ENCODE measurements at places on chromosomes 2 and 18. TPM values are rescaled to one million over a fixed set of nuclear protein-coding genes. Genes with fewer than 3 reads are reported as not detected.

Gene FOXD4L1
- 0.38 TPM for total RNA-seq

Gene TUBA3E
- not detected for total RNA-seq

Gene FRZB
- total RNA-seq = 0.15 TPM

Gene IL36G
- total RNA-seq = not detected

Gene TTC27
- 20.5 TPM for total RNA-seq

Gene NT5C1B
- not detected for total RNA-seq

Gene STARD6
- total RNA-seq = not detected

Gene COPS9
- total RNA-seq = 66.3 TPM

DNA sequence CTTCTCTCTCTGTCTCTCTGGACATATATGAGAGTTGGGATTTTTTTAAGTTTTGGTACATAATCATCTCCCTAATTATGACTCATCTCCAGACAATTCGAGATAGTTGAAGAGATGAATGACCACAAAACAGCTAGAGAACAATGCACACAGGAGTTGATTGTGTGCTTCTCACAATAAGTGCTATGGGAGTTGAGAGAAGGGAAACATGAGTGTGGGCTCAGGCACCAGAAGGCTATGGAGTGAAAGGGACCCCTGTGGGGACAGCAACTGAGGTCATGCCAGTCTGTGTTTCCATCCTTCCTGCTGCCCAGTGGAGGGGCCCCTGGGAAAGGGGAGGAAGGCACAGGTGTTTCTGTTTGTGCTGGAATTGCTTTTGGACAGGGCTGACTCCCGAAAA is 6.5 kb upstream of the YWHAQ start:
- DNase-seq = no peak

DNA sequence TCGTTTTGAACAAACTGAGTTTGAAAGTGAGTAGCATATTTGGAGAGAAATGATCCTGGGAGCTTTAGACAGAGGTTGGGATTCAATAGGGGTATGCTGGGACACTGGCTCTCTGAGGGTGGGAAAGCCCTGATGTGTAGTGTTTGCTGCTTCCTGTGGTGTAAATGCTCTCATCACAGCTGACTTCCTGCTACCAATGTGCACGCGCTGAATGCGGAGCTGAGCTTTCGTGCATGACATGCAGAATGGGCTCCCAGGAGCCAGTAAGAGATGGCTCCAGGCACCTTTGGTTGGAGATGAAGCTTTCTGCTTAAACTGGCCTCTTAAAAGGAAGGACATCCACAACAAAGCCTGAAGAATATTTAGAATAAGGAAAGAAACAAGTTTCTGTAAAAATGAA is 224.1 kb upstream of the CCDC150 start:
- no peak for DNase-seq

GRCh38 chr2:102698369-102699111 is 63.3 kb upstream of the TMEM182 start:
- no peak for DNase-seq

- no peak for DNase-seq
These were observed 7.4 kb downstream of the PTGR3 start for GRCh38 chr18:75201282-75202270.

- no peak for DNase-seq
These were observed 25.4 kb upstream of the MAP2 start for GRCh38 chr2:209398463-209398862.

DNA sequence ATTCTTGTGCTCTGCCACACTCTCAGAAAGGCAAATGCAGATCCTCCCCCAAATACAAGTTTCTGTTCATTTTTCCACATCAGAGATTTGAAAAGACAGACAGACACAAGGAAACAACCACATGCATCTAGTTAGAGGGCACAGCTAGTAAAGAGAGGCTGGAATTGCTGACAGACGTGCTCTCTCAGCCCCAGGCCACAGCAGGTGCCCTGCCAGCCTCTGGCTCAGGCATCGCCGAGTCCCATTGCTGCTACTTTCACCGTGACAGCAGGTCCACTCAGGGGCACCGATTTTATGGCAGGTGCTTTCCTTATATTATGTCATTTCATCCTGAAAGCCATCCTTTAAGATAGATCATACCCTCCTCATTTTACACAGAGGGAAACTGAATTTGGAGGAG is 507.5 kb downstream of the EIPR1 start:
- DNase-seq = no peak

GRCh38 chr2:230925443-230925878 is 419 bp upstream of the GPR55 start:
- DNase-seq = no peak

DNA sequence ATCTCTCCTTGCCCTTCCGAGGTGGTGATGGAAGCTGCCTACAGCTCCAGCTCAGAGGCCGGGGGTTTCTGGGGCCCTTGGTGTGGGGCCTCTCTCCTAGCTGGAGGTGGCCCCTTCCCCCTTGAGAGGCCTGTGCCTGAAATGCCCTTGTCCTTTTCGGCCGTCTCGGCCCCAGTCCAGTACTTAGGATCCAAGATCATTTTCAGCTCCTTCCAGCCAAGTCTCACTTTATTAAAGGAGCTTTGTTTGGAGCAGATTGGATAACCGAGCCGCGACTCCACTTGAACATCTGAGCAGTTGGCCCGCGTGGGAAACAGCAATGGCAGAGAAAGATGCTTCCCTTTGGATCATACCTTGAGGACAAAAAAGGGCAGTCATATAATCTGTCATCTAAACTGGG is 125.0 kb downstream of the NEDD4L start:
- DNase-seq = no peak

DNA sequence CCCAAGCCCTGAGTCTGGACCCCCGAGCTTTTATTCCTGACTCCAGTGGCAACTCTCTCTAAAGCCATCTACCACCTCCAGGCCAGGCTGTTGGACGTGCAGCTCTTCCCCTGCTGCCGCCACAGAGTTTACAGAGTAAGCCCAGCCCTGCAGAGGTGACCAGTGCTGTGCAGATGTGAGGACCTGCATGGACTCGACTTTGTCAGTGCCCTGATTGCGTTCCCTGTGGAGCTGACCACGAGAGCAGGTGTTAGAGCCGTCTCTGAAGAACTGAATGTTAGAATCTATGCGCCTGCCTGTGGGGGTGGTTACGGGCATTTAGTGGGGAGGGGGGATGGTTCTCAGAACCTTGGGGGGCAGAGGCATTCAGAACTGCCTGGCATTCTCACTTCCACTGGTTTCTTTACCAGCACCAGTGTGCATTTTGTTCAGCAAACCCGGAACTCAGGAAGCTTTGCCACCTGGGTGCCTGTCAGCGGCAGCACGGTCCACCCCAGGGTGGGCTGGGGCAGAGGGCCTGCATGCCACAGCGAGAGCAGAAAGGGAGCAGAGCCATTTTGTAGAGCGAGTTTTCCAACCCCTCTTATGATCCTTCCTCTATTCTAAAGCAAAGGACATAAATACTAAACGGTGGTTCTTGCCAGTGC is 137.9 kb downstream of the KLHL29 start:
- DNase-seq = no peak

- no peak for DNase-seq
These were observed 588 bp upstream of the CCDC93 start for GRCh38 chr2:118014492-118014824.

DNA sequence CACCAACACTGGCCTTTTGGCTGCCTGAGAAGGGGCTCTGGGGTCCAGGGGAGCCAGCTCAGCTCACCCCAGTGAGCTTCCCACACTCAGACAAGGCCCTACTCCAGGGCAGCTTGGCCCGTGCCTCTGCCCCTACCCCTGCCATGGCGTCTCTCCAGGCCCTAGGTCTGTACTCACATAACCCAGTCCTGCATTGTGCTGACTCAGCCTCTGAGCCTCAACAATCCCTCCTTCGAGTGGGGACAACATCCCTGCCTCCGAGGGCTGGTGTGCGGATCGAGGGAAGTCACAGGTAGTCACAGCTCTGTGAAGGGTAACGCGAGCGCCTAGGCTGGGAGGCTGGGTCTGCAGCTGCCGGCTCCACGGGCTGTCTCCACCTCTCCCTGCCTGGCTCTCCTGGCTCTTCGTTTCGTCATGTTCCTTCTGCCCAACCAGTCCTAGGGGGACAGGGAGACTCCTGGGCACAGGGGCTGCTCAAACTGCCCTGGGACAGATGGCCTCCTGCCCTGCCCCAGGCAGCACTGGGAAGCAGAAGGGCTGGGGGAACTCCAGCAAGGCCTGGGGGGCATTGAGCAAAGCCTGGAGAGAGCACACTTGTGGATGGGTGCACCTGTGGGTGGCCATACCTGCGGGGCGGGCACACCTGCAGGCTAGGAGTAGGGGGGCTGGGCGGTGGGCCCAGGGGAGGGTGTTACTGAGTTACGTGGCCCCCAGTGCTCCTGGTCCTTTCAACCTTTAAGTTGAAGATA is 74.6 kb downstream of the RRM2 start:
- no peak for DNase-seq

- DNase-seq = no peak
These were observed 1.3 kb upstream of the TBC1D8 start for GRCh38 chr2:101152272-101153076.

DNA sequence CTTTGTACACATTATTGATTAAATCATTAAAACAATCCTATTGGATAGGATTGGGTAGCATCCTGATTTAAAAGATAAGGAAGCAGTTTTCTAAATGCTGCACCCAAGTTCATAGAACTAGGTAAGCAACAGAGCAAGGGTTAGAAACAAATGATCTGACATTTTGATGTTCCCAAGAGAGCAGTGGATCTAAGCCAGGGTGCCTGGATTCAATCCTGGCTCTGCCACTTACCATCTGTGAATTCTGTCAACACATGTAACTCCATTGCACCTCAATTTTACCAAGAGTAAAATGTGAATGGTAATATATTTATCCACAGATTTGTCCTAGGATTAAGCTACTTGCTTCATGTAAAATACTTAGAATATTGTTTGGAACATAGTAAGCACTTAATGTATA is 982.6 kb upstream of the FANCL start:
- DNase-seq = no peak

DNA sequence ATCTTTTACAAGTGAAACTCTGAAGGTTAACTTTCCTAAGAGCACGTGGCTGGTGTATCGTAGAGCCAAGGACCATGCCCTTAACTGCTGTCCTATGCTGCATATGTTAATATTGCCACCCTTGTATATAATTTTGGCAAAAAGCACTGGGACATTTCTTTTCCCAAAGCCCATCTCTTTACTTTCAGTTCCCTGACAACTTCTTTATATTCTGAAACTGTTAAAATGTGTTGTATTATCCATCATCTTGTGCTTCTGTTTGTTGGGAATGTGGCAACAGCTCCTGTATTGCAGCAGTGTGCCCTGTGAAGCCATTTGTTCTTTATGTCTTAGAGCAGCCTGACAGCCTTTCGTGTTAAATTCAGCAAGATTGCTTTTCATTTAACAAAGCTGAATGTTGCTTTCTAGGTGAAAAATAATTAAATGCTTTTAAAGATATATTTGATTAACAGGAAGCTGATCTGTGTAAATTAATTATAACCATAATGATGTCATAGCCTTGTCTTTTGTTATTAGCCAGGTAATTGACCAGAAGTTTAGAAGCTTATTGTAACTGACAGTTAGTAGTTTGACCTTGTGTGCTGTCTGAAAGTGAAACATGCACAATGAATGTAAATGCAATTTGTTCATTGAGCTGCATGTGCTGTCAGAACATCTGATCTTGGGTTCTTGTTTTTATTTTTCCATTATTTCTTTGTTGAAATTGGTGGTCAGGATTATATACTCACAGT is 9.7 kb downstream of the RHBDD1 start:
- DNase-seq = no peak

GRCh38 chr18:5955861-5956260 is 60.5 kb upstream of the TMEM200C start:
- no peak for DNase-seq

DNA sequence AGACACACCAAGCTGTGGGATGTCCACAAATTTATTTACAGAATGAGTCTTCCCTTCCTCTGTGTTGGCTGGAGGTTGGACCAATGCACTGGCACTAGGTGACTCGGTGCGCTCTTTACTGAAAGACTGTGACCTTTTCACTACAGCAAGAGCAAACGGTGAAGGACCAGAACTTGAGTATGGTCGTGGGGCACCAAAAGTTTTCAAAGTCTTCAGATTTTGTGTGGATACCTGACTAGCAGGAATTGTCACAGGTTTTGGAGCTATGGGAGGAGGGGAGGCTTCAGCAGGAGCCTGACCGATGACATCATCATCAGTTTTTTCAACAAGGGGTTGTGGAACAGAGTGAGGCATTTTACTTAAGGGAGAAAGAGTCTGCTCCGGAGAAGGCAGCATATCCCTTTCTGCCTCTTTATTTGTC is 73.0 kb upstream of the GRB14 start:
- no peak for DNase-seq

- no peak for DNase-seq
These were observed 18.8 kb downstream of the GPC1 start for GRCh38 chr2:240454106-240454901.

GRCh38 chr18:9943311-9943710 is 29.5 kb downstream of the VAPA start:
- no peak for DNase-seq

DNA sequence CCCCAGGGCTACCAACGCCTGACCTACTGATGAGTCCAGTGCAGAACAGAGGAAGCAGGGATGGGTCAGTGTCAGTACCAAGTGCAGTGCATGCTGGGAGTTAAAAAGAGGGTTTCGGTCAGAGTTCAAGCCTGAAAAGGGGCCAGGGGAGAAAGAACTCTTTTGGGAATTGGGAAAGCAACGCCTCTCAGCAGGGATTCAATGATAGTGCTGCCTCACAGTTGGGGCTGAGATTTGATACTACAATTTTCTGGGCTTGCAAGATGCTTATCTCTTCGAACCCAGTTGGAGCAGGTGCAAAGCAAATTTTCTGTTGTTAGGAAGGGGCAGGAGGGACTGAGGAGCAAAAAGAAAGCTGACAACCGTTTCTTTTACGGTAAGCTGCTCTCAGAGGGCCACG is 82.6 kb downstream of the CERKL start:
- no peak for DNase-seq

- DNase-seq = no peak
These were observed 149.2 kb downstream of the ARHGAP28 start for GRCh38 chr18:6878556-6879297.

DNA sequence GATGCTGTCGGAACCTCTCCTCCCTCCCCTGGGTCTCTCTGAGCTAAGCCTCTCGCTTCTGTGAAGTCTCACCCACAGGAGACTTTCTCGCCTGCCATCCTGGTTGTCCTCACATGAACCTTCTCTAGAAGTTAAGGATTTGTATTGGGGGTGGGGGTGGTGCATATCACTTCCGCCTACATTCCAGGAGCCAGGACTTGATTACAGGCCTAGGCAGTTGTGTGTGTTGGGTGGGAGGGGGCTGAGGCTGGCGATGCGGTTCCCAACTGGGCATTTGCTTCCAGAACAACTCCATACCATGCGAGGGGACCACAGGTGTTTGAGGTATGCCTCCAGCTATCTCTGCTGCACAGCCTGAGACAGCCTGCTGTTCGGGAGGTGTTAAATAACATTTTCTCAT is 56.8 kb upstream of the MGAT4A start:
- DNase-seq = no peak

All from T-cell (primary cell).